ENCODE measurements at places on chromosomes 6 and 20.
A peak's percentile ranks its signal among the peaks of the same experiment; 100 is the strongest.

DNA sequence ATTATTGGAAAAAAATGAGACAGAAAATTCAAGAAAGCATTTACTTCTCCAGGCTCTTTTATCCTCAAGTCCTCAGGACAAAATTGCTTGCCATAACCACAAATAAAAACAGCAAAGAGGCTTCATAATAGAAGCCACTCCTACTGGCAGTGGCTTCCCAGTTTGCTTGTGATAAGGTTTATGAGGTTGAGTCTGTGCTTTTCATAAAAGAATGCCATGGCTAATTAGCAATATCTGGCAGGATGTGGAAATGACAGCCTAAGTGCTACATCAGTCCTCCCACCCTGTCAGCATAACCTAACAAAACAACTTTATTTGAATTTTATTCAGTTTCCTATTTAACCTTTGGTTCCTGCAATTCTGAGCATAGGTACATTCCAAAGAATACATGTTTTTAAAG, 80.9 kb upstream of the HTR1E start:
- DNase-seq = peak; percentile 7

GRCh38 chr6:30793521-30794194, 49.3 kb upstream of the IER3 start:
- no peak for DNase-seq

GRCh38 chr6:36928547-36928918, 26.0 kb upstream of the PI16 start:
- peak; percentile 25 for DNase-seq

- no peak for DNase-seq
These were observed 748.7 kb downstream of the RFPL4B start for GRCh38 chr6:113095841-113096240.

DNA sequence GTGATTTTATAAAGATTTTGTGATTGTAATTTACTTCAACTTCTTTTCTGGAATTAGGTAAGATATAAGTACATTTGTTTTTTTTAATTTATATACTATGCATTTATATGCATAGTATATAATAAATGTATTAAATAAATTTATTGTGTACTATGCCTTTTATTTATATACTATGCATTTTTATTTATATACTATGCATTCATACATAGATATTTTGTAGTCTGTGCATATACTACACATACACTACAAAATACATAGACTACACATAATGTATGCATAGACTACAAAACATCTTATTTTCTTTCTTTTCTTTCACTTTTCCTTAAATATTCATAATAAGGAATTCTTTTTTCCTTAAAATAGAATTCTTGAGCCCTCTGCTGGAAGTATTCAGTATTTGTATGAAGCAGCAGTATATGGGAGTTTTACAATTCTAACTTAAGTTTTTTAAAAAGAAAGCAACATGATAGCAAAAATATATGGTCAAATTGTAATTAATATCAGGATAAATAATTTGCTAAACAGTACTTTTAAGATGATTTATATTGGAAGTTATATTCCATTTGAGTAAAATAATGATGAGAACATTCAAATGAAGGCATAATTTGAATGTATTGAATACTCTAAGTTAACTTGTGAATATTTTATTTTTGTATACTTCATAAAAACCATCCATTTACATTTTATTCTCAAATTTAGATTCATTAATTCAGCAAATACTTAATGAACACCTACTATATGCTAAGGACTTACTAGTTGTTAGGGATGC, 129.3 kb downstream of the KLHL32 start:
- DNase-seq = no peak

DNA sequence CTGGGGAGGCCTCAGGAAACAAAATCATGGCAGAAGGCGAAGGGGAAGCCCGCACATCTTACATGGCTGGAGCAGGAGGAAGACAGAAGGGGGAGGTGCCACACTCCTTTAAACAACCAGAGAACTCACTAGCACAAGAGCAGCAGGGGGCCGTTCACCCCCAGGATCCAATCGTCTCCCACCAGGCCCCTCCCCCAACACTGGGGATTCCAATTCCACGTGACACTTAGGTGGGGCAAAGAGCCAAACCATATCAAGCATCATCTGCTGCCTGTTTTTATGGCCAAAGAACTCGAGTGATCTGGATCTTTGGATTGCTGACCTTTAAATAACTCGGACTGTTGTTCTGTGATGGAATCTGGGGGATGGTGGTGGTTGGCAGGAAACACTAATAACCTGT, 28.0 kb downstream of the PNLDC1 start:
- no peak for DNase-seq

- no peak for DNase-seq
These were observed 20.9 kb upstream of the HTR1E start for GRCh38 chr6:86916393-86916792.

- no peak for DNase-seq
These were observed 1.6 kb upstream of the LY86 start for GRCh38 chr6:6586671-6587526.

- DNase-seq = peak; percentile 92
These were observed 432 bp downstream of the HSPA1L start for GRCh38 chr6:31814677-31815024.

GRCh38 chr6:117487821-117488220, 5.3 kb downstream of the DCBLD1 start:
- no peak for DNase-seq

GRCh38 chr6:30914854-30915590, 984 bp downstream of the VARS2 start:
- no peak for DNase-seq

GRCh38 chr20:5919626-5920544, 30.4 kb downstream of the TRMT6 start:
- no peak for DNase-seq

GRCh38 chr6:154683756-154684523, 49.3 kb upstream of the SCAF8 start:
- no peak for DNase-seq

- DNase-seq = no peak
These were observed 212.4 kb upstream of the RUNX2 start for GRCh38 chr6:45115696-45116095.

GRCh38 chr6:43475516-43475915, 1.9 kb upstream of the TJAP1 start:
- no peak for DNase-seq

DNA sequence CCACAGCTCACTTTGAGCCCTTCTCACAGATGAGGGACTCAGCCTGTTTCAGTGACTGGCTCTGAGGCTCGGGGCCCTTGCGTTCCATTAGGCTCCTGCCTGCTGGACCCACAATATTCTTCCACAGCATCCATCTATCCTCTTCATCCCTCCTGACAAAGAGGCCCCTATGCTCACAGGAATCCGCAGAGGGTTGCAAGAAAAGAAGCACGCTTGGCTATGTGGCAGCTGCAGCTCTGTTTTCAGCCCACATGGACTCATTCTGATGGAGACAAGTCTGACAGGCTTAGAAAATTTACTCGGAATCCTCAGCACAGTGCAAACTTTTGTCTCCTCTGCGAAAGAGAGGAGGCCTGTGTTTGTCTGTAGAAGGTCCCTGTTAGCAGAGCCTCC, 207.5 kb downstream of the SYNDIG1 start:
- DNase-seq = peak; percentile 0

- no peak for DNase-seq
These were observed 100.0 kb upstream of the CARMIL1 start for GRCh38 chr6:25179051-25179778.

DNA sequence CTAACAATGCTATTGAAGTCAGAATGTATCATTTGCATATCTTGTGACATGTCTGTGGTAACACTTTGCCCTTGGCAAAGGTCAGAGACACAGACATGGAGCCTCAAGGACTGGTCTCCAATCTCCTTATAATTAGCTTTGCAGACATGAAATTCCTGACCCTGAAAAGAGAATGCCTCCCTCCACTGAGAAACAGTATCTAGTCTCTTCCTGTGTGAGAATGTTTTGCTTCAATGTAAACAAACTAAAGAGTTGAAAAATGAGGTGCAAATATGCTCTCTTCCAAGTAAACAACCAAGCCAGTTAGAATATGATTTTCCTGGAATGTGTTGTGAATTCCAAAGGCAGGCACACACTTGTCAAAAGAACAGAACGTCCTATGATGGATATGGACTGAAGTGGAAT, 407.1 kb upstream of the MARCKS start:
- DNase-seq = no peak

DNA sequence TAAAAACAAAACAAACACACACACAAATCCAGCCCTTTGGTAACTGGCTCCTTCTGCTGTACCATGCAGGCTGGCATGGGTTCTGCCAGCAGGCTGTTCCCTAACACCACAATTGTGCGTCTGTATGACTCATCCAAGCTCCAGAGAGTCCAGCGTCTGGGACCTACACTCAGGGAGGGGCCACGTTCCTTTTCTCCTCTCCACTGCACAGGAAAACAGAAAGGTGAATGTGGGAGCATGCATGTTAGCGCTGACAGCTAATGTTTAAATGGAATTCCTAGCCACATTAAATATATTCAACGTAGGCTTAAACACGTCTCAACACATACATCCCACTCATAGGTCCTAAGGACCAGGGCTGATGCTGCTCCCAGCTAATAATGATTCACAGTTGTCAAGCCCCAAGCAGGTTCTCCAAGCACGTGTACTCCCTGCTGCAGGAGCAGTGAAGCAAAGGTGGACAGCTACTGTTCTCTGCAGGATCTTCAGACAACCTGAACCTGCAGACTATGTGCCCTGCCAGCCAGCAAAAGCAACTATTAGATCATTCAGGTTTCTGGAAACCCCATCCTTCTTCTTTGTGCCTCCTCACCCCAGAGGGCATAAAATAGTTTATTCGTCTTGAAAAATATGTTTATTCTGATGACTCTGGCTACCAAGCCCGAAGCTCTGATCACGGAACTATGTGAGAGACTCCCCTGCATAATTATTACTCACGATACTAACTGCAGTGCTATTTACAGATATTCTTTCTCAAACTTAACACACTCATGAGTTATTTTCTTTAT, 20.9 kb downstream of the MAP1LC3A start:
- DNase-seq = peak; percentile 68

GRCh38 chr20:19347943-19348456, 135.6 kb downstream of the SLC24A3 start:
- no peak for DNase-seq

- peak; percentile 15 for DNase-seq
These were observed at the start of gene CALHM5 for GRCh38 chr6:116511424-116512110. CALHM5 (plus strand) TSS chr6:116511639; CDS start chr6:116511697, 58 bp downstream.
